NCI-H510A treated with DMSO at 0.1 percent for 48 hours (cell line): ENCODE measurements at places on chromosomes 7 and 10.

- no peak for DNase-seq
Measured at GRCh38 chr10:11798845-11799735, 24.1 kb upstream of the PROSER2 start.

GRCh38 chr10:71636588-71636987 is 83.0 kb downstream of the C10orf105 start:
- DNase-seq: no peak

DNA sequence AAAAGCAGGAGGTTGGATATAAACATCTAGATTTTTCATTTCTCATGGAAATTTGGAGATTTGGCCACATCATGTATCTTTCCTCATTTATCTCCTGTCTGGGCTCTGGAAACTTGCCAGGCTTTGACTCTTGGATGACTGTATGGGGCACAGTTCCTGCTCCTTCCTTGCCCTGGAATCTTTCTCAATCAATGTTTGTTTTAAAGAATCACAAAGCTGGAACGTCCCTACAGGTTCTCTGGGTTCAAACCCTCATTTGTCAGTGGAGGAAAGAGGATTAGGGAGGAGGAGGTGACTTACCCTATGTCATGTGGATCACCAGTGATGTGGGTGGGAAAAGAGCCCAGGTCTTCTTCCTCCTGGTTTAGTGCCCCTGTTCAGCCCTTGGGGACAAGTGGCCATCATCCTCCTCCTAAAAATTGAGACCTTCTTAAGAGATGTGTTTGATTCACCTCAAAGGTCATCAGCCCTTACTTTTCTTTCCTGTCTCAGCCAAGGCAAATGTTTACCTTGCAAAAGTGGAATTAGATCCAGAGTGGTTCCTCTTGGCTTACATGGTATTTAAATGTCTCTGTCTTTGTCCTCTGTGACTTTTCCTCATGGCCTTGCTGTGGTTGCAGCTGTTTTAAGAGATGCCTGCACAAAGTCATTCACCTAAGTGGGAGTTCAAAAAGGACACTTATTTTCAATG is 38.8 kb upstream of the PDZD8 start:
- DNase-seq: no peak

- no peak for DNase-seq
Measured at GRCh38 chr10:71633920-71634319, 85.7 kb downstream of the C10orf105 start.

DNA sequence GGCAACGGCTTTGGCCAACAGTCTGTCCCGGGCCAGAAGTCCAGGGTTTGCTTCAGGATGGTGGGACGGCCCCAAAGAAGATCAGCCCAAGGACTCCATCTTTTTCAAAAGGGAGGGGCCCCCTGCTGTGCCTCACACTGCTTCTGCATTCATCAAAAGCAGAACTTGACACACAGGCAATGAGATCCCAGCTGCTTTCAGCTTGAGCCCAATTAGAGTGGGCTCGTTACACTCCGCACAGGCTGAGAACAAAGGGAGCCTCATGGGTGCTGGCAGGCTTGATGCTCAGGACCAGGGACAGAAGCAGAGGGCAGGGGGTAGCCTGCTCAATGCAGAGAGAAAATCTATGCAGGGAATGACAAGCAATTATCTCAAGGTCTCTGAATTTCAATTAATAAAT is 45.5 kb downstream of the VOPP1 start:
- DNase-seq: no peak

DNA sequence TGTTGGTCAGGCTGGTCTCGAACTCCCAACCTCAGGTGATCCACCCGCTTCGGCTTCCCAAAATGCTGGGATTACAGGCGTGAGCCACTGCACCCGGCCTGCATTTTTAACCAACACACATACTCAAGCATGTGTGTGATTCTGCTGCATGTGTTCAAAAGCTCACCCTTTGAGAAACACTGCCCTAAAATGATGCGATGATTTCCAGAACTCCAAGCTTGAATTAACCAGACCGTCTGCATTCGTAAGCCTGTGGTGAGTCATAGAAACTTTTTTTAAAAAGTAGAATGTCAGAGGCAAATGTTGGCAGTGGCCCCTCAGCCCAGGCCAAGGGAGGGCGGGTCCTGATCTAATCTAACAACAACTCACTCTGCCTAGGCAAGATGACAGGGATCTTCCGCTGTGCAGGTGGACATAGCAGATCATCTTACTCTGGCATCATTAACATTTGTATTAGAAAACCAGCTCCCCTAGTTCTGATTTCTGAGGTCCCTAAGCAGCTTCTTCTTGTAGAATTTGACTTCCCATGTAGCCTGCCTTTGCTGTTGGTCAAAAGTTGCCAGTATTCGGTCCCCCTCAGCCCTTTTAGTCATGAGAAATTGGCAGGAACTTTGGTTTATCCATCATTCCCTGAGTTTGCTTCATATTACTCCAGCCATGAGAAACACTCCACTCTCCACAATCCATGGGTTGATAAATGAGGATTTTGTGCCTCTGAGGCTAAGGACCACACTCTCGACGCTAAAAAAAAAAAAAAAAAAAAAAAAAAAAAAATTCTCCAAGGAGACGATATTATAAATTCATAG is 190.4 kb downstream of the SKIDA1 start:
- DNase-seq: no peak

DNA sequence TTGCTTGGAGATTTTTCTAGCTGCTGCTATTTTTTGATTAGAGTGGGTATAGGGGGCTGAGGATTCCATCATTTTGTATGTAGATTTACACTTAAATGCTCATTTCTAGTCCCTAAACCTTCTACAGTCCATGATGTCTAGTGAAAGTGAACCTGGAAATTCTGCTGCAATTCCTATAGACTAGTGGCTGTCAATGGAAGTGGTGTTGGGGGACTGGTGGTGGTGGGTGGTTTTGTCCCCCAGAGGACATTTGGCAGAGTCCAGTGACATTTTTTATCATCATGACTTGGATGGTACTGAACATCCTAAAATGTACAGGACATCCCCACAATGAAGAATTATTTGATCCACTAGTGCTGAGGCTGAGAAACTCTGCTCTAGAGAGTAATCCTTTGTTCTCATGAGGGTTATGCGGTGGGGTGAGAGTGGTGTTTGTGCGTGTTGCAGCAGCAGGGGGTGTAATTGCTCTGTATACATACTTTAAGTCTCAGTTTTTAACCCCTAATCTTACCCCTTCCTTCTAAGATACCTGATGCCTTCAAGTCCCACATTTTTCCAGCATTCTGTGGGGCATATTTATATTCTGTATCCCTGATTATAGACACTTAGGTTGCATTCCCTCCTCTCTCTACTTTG is 35.0 kb downstream of the KIF11 start:
- no peak for DNase-seq

- peak; percentile 67 for DNase-seq
Measured at GRCh38 chr10:13816195-13816925, 229.6 kb downstream of the PRPF18 start.

- DNase-seq: no peak
Measured at GRCh38 chr7:109901926-109902325, 1189.0 kb upstream of the LRRN3 start.

GRCh38 chr7:68306692-68307107 is 1291.6 kb upstream of the AUTS2 start:
- DNase-seq: no peak

DNA sequence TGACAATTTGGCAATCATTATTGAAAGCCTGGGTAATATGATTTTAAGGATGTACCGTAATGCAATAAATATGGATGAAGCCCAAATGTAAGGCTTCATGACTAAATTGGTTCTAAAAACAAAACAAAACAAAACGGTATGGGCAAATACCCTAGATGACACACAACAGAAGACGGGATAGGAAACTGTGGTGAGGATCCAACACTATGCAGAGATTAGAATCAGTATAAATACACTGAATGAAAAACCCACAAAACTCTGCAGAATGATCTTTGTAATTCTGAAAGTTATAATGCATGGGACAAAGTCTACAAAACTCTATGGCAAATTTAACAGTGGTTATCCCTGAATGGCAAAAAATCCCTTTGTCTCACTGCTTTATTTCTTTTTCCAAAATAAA is 57.6 kb downstream of the MALSU1 start:
- DNase-seq: no peak

GRCh38 chr7:45576249-45576929 is 2.2 kb downstream of the ADCY1 start:
- DNase-seq: no peak

DNA sequence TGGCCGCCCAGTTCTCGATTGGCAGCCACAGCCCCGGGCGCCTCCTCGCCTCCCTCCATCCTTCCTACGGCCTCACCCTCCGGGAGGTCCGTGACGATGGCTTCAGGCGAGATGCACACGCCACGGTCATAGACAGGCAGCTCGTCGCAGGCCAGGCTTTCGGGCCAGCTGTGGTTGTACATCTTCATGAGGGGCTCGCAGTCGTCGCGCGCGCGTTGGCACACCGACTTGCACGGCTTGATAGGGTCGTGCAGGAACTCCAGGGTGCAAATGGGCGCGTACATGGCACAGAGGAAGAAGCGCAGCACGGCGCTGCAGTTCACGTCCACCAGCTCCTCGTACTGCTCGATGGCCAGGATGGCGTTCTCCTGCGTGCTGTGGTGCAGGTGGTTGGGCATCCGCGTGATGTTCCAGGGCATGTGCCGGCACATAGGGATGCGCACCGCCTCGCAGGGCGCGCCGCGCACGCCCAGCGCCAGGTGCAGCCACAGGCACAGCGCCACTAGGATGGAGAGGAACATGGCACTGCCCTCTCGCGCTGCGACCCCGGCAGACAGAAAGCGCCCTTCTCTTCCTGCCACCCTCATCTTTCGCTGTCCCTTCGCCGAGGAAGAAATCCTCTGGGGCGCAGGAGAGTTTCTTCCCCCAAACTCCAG is 472 bp downstream of the SFRP4 start:
- DNase-seq: peak; percentile 20

- no peak for DNase-seq
Measured at GRCh38 chr10:89151857-89152256, 55.3 kb downstream of the CH25H start.

GRCh38 chr7:77202481-77202976 is 2.9 kb upstream of the FGL2 start:
- DNase-seq: no peak

DNA sequence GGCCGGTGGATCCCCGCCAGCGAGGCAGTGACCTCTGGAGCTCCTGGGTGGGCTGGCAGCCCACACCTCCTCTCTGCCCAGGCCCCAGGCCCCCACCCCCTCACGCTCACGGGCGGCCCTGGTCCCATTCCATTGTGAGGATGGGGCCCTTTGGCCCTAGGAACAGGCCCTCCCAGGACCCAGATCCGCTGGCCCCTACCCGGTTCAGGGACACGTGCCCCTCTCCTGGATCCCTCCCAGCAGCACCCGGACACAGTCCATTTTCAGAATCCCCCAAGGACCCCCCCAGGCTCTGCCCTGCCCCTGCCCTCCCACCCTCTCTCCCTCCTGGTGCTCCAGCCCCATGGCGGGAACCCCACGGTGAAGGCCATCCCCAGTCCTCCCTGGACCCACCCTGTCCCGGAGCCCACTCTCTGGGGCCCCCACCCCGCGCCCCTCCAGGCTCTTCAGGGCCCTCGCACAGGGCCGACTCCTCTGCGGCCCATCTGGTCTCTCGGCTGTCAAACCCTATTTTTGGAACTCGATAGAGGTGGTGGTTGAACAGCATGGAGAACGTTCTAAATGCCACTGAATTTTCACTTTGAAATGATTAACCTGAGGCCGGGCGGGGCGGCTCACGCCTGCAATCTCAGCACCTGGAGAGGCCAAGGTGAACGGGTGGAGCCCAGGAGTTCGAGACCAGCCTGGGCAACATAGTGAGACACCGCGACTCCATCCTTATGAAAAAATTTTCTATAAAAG is 8.1 kb downstream of the ADAP1 start:
- DNase-seq: no peak

GRCh38 chr7:149772956-149773434 is 393 bp downstream of the ZNF467 start:
- peak; percentile 7 for DNase-seq

DNA sequence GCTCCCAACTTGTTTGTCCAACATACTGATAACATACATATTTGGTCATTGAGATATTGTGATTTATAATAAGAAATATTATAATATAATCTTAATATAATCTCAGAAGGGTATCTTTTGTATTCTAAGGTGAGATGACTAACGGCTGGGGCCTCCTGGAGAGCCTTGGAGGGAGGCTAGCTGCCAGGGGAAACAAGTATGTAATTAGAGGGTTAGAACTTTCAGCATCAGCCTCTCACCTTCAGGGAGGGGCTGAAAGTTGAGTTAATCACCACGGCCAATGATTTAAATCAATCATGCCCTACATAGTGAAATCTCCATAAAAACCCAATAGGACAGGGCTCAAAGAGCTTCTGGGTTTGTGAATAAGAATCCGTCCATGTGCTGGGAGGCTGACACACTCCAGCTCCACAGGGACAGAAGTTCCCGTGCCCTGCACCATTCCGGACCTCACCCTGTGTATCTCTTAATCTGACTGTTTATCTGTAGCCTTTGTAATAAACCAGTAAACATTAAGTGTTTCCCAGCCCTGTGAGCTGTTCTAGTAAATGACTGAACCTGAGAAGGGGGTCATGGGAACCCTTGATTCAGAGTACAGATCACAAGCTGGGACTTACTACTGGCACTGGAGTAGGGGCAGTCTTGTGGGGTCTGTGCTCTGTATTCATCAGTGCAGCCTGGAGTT is 86.3 kb upstream of the STEAP1B start:
- DNase-seq: no peak

GRCh38 chr10:71396084-71396710 is 523 bp upstream of the CDH23 start:
- DNase-seq: peak; percentile 78

DNA sequence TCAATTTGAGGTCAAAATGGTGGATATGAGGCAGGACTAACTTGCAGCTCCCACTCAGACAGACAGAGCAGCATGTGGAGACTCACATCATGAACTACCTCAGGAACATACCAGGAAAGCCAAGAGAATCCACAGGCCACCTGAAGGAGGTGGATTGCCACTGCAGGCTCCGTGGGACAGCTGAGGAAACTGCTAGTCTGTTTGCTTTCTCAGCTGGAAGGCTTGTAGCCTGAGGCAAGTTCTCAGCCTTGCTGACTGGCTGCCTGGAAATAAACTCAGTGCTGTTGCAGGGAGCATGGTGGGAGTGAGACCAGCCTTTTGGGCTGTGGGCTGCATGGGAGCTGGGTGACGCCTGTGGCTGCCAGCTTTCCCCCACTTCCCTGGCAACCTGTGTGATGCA is 202.9 kb downstream of the ZNF248 start:
- no peak for DNase-seq

- DNase-seq: no peak
Measured at GRCh38 chr10:94413361-94413760, 11.0 kb downstream of the TBC1D12 start.
